ENCODE measurements at places on chromosomes 7 and 10.

- no peak for DNase-seq
Measured at GRCh38 chr10:15796098-15796759, 64.1 kb downstream of the MINDY3 start.

- no peak for DNase-seq
Measured at GRCh38 chr7:91465595-91466061, 201.4 kb downstream of the FZD1 start.

- peak; percentile 60 for DNase-seq
Measured at GRCh38 chr7:66921396-66921917, 432 bp downstream of the TMEM248 start.

GRCh38 chr7:116495736-116496135, 3.8 kb upstream of the CAV2 start:
- peak; percentile 5 for DNase-seq

GRCh38 chr7:22640269-22640668, 86.7 kb upstream of the IL6 start:
- DNase-seq: no peak

DNA sequence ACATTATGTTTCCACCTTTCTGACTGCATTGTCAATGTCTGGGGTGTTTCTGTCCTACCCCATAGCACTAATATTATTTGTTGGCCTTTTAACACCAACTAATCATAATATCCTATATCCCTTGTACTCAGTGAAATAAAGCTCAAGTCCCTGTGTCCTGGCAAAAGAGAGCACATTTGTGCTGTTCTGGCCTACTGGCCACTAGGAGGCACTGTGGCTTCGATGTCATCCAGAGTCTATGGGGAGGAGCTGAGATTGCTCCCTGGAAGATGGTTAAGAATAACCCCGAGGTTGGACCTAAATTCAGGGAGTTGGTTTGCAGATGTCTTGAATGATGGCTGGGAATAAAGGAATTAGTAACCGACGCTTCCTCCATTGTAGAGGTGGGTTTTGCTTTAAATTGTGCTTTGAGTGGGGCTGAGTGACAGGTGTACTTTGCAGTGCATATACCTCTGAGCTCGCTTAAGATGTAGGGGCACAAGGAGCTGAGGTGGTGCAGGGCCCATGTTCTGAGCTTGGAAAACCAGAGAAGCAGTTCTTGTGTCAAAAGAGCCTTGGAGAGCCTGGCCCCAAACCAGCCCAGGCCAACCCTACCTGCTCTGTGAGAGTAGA, 191.2 kb upstream of the PRSS1 start:
- peak; percentile 41 for DNase-seq

DNA sequence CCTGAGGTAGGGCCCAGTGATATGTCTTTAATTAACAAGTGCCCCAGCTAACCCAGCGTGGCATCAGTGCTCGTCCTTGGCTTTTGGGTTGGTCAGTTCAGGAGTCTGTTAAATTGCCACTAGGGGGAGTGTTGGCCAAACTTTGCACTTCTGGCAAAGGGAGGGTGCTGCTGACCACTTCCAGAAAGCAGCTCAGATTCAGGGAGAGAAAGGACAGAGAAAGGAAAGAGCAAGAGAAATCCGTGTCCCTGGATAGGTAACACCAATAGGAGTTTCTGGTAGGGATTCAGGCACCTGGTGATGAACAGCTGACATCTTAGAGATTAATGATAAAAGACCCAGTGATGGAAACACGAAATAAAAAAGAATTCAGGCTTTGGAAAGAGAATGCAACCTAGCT, 243.1 kb upstream of the AOAH start:
- peak; percentile 77 for DNase-seq

GRCh38 chr10:73117976-73118743, 7.9 kb downstream of the NUDT13 start:
- DNase-seq: peak; percentile 25

- no peak for DNase-seq
Measured at GRCh38 chr10:25858076-25858475, 76.0 kb upstream of the MYO3A start.

DNA sequence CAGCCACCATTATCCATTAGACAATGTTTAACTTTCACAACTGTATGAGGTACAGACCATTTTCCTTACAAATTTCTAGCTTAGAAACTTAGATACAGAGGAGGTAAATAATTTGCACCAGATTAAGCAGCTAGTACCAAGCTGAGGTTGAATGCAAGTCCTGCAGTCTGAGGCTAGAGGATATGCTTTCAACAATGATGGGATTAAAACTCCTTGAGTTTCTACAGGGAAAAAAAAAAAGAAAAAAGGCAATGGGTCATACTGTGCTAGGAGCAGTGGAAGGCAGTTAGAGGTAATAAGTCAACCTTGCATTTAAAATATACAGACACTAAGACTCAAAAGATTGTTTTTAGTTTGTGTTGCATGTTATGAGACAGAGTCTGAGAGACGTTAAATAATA, 86.5 kb downstream of the SEMA3A start:
- DNase-seq: no peak

- no peak for DNase-seq
Measured at GRCh38 chr10:25890995-25891394, 43.0 kb upstream of the MYO3A start.

DNA sequence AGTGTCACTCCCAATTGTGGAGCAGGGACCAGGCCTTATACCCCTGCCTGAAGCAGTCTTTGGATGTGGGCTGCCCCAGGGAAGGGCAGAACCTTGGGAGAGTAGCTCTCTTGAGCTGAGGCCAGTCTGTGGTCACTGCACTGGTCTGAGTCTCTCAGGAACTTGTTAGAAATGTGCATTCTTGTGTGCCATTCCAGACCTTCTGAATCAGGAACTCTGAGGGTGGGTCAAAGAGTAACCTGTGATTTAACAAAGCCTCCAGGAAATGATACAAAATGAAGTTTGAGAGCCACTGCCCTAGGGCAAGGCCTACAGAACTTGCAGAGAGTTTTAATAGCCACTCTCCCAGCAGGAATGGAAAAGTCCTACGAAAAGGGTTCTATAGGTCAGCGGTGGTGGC, 68.1 kb downstream of the LYZL1 start:
- DNase-seq: no peak

- DNase-seq: no peak
Measured at GRCh38 chr10:1292611-1293031, 236.4 kb downstream of the WDR37 start.

DNA sequence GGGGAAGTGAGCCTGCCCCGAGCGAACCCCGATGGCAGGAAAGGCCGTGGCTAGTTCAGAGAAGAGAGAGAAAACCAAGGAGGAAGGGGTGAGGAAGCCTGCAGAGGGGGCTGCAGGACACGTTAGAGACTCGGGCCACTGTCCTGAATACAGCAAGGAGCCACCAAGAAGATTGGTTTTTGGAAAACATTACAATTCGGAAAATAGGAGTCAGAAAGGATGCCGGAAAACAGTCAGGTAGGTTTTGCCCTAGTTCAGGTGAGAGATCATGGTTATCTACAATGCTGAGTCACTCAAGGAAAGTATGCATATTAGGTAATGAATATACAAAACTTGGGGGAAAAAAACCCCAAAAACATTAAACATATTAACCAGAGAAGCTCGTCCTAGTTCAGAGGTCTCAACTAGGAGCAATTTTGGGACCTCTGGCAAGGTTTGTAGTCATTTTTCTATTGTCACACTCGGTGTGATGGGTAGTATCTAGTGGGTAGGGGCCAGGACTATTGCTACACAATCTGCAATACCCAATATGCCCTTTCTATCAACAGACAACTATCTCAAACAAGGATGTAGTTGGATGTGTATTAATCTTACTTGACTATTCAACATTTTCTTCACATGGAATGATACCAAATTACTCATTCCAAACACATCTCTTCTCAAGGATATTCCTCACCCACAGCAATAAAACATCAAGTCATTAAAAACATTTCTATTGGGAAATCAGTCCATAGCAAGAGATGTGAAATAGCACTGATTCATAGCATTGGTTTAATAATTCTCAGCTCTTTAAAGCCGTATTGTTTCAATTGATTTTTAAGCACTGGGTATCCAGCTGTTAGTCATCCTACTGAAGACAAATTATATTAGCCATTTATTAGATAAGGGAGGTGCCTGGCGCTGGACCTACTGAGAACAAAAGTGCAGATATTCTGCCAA, 74.4 kb upstream of the RSU1 start:
- peak; percentile 77 for DNase-seq

Data from AG08395 (cell line).